ENCODE measurements at places on chromosomes 12 and 14.
A peak's percentile ranks its signal among the peaks of the same experiment; 100 is the strongest.

DNA sequence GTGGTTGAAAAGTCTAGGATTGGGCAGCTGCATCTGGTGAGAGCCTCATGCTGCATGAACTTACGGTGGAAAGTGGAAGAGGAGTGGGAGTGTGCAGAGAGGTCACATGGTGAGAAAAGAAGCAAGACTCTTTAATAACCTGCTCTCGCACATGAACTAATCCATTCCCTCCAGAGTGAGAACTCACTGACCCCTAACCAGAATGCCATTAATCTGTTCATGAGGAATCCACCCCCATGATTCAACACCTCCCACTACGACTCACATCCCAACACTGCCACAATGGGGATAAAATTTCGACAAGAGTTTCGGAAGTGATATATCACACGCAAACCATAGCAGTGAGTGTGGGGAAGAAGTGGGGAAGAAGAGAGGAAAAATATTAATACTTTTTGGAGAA is 377.4 kb downstream of the NAV3 start:
- no peak for DNase-seq

DNA sequence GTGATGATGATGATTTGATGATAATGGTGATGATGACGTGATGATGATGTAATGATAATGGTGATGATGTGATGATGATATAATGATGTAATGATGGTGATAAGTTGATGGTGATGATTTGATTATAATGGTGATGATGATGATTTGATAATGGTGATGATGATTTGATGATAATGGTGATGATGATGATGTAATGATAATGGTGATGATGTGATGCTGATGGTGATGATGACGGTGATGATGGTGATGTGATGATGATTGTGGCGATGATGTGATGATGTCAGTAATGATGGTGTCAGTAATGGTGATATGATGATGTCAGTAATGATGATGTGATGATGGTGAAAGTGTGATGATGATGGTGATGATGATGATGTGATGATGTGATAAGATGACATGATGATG is 613.4 kb downstream of the AACS start:
- DNase-seq, result no peak

DNA sequence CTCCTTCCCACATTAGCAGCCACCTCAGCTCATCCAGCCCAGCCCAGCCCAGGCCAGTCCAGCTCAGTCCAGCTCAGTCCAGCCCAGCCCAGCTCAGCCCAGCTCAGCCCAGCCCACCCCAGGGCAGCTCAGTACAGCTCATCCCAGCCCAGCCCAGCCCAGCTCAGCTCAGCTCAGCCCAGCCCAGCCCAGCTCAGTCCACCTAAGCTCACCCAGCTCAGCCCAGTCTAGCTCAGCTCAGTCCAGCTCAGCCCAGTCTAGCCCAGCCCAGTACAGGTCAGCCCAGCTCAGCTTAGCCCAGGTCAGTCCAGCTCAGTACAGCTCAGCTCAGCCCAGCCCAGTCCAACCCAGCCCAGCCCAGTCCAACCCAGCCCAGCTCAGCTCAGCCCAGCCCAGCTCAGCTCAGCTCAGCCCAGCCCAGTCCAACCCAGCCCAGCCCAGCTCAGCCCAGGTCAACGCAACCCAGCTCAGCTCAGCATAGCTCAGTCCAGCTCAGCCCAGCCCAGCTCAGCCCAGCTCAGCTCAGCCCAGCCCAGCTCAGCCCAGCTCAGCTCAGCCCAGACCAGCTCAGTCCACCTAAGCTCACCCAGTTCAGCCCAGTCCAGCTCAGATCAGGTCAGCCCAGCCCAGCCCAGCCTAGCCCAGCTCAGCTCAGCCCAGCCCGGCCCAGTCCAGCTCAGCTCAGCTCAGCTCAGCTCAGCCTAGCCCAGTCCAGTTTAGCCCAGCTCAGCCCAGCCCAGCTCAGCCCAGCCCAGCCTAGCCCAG is 63.0 kb downstream of the TMEM121 start:
- no peak for DNase-seq

- DNase-seq, result no peak
These were observed 2.6 kb downstream of the MLEC start for GRCh38 chr12:120689397-120690082.

DNA sequence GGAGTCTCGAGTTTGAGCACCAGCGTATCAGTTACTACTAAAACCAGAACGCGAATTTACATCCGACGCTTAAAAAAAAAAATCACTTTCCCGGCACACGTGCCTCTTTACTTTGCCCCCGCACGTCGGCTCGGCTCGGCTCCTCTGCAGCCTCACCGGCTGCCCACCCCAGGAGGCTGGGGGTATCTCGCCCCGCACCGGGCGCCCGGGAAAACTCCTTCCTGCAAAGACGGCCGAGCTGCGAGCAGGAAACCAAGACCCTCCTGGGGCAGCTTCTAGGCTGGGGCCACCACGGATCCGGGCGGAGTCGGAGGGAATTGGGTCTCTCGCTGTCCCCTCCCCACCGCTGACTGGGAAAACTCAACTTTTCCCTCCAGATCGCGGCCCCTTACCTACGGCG is 610 bp downstream of the VSIG10 start:
- no peak for DNase-seq

- DNase-seq, result no peak
These were observed 135.6 kb downstream of the SLC25A21 start for GRCh38 chr14:37036669-37037341.

GRCh38 chr14:98937712-98938505 is 334.1 kb downstream of the BCL11B start:
- no peak for DNase-seq

DNA sequence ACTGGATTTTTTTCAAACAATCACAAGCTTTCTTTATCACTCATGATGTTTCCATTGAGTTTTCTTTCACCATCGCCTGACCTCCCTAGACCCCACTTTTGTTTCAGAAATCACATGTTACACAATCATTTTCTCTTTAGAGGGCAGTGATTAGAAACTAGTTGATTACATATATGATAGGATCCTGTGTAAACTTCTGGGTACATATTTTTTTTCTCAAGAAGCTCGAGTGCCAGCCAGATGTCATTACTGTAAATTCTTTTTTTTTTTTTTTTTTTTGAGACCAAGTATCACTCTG is 62.4 kb upstream of the PSMA6 start:
- DNase-seq, result no peak

- no peak for DNase-seq
These were observed 196.7 kb upstream of the PELI2 start for GRCh38 chr14:55921511-55921910.

DNA sequence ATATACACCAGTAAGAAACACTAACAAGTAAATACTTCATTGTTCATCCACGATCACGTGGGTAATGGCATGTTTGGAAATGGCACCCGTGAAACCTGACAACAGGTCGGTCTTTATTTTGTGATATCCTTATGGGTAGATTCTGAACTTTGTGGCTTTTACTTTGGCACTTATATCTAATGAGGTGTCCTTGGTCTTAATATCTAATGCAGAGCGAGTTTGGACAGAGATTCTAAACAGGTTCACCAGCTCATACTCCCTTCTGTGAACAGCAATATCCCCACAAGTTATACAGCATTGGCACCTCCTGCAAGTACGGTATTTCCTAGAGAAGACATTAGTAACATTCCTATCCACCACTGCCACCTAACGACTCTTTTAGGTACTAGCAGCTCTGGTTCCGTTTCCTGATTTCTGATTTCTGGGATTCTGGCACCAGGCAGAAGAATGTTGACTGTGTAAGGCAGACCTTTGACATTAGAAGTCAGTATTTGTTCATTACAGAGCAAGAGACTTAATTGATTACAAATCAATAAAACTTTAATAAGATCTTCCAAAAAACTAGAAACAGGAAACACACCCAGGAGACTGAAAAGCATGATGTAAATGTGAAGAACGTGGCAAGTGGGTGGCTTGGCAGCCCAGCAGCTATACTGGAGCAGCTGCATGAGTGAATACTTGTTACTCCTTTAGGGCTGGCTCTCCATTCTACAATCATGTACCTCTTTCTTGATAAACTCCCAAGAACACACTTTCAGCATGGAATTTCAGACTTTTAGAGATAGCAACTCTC is 2.5 kb downstream of the ANG start:
- no peak for DNase-seq

DNA sequence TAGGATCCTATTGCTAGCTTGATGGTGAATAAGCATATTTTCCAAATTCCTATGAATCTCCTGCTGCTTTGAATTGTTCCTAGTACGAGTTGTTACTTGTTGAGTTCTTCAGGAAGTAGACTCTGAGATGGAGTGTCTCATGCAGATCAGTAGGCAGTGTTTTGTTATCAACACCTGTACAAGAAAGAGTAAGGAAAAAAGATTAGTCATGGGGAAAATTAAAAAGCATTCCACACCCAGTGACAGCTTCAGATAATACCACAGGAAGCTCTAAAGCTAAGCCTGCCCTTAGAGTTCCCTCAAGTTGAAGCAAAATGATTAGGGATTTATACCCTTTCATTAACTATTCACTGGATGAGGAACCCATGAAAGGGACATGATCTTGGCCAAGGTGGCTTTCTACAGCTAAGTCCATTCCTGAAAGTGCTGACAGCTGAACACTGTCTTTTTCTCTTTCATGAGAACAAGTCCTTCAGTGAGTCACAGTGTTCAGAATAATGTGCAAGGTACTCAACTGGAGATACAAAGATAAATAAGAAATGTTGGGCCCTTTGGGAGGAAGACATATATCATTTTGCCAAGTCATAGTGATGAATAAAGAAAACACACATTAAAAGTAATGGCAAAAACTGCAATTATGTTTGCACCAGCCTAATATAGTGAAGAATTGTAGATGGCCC is 49.1 kb downstream of the CCER1 start:
- DNase-seq, result no peak

DNA sequence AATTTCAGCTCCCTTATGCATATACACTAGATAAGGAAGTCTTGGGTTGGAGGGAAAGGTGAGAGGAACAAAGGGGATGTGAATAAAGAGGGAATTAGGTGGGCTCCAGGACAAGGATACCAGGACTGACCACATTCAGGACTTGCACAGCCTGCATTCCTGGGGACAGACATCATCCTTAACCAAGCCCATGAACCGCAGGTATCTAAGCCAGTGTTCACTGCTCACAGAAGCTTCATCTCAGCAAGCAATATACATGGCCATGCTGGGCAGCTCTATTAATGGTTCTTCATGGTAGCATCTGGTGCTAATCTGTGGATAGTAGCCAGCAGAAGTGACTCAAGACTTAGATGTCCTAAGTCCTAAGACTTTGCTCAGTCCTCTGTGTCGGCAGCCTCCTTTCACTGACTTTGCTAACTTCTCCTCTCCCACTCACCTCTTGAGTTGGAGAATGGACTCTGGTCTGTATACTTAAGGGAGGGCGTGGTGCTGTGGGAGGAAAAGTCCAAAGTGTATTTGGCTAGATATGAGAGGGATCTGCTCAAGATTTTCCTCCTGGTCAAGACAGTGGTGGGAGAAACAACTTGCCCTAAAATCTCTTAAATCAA is 136.1 kb downstream of the ASCL1 start:
- no peak for DNase-seq

GRCh38 chr14:99524804-99525698 is 43.8 kb downstream of the CCNK start:
- no peak for DNase-seq

GRCh38 chr12:96061864-96062453 is 26.6 kb upstream of the LTA4H start:
- peak; percentile 49 for DNase-seq

GRCh38 chr14:61691495-61691894 is 3.8 kb upstream of the HIF1A start:
- DNase-seq, result no peak

DNA sequence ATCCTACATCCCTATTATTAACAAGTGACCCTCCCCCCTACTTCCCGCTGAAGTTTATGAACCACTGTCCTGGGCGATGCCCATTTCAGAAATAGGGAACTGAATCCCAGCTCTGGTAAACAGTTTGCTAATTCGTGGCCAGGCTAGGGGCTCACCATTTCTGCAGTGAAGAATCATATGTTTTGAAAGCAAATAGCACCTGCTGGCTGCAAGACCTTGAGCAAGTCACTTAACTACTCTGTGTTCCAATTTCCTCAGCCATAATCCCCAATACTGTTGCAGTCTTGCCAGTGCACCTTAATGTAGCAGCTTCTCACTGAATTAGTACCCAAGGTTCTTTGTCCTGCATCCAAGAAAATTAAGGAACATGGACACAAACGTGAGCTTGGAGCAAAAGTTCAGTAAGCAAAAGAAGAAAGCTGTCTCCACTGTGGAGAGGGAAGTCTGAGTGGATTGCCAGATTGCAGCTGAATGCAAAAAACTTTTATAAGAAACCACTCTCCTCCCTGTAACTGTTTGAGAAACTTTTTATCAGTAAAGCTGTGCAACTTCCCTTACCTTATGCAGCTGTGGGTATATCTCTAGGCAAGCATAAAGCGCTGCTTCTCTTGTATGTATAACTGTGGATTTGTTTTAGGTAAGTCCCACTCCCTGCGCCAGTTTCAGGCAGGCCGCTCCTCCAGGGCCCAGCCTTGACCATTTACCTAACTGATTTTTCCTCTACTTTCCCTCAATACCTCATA is 824 bp downstream of the OAS1 start:
- no peak for DNase-seq

GRCh38 chr12:67484791-67485480 is 163.6 kb upstream of the DYRK2 start:
- DNase-seq, result no peak

GRCh38 chr14:79834868-79835267 is 376.4 kb downstream of the DIO2 start:
- DNase-seq, result no peak

GRCh38 chr12:88935856-88936255 is 355.6 kb upstream of the KITLG start:
- no peak for DNase-seq

- DNase-seq, result no peak
These were observed 70.4 kb upstream of the PTPRQ start for GRCh38 chr12:80373666-80374065.

DNA sequence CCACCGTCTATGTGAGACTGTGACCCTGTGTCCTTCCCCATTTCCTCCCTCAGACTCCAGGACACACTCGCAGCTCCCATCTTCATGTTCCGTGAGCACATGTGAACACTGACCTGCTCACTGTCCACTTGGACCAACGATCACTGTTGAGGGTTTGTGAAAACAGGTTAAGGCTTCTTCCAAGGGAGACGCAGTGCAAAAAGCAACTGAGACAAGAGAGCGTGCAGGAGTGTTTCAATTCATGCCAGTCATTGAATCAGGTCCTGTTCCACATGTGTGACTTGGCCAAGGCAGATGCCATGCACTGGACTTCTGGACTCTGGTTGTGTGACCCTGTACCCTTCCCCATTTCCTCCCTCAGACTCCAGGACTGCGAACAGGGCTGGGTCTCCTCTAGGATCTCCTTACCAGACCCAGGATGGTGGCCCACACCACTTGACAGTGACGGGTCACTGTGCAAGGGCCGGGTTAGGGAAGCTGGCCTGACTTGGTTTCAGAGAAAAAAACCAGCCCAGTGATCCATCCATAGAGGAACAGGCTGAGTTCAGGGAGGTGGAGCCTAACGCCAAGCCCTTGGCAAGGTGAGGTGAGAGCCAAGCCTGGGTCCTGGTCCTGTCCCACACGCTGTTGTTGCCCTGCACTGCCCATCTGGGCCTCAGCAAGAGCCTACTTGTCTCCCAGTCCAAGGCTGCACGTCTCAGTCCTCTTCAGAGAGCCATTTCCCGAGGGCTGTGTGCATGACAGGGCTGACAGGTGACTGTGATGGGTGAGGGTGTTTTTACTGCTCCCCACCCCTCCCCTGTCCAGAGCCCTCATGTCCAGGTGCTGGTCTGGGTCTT is 5.7 kb upstream of the KRT5 start:
- DNase-seq, result no peak

All from stimulated activated CD8-positive, alpha-beta memory T cell treated with anti-CD3 and anti-CD28 coated beads, Interleukin-4, amount 100 ng/mL, for 4 hours (primary cell).